Fibroblast of the conjunctiva (primary cell): ENCODE measurements at places on chromosomes 13 and 19.

DNA sequence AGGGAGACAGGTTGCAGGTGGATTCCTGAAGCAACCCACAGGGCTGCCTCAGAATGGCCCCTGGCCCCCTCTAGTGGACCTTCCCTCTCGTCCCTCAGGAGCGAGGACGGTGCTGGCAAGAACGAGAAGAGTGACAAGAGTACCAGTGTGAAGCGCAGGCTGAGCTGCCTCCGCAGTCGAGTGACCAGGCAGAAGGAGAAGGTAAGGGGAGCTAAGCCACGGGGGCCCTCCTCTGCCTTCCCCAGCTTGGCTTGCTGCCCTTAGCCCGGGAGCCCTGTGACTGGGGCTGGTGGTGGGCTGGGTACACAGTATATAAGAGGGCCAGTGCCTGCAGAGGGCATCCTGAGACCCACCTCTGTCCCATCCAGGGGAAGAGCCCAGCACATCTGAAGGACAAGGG is 34.0 kb downstream of the ARHGEF18 start:
- no peak for DNase-seq

DNA sequence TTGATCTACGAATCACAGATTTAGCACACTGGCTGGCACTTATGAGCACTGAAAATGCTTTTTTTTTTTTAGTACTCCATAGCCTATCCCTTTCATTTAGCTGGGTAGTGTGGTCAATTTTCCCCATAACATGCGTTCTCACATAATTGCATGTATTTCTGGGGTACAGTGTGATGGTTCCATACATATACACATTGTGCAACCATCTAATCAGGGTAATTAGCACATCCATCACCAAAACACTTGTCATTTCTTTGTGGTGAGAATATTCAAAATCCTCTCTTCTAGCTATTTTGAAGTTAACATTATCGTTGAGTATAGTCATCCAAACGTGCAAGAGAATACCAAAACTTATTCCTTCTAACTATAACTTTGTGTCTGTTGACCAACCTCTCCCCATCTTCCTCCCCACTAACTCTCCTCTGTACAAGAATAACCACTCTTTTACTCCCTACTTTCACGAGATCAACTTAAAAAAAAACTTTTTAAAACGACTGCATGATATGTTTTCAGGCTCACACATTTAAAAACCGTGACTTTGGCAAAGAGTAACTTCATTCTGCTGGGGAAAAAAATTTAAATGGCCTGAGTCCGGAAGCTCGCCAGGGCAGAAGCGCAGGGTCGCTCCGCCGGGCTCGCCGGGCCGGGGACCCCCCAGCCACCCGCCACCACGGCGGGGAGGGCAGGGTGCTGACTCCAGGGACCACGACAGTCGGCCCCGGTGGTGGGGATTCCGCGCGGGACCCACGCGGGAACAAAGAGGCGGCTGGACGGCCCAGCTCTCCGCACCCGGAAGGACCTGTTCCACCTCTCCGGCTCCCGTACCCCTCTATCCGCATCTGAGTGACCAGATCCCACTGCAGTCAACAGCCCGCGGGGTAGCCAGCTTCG is 868 bp upstream of the UBAC2 start:
- no peak for DNase-seq

- no peak for DNase-seq
These were observed 1.5 kb downstream of the PLEKHF1 start for GRCh38 chr19:29666578-29667386.

- no peak for DNase-seq
These were observed 174.5 kb downstream of the USP12 start for GRCh38 chr13:26996965-26997752.

GRCh38 chr13:92256211-92256610 is 857.8 kb downstream of the GPC5 start:
- no peak for DNase-seq

DNA sequence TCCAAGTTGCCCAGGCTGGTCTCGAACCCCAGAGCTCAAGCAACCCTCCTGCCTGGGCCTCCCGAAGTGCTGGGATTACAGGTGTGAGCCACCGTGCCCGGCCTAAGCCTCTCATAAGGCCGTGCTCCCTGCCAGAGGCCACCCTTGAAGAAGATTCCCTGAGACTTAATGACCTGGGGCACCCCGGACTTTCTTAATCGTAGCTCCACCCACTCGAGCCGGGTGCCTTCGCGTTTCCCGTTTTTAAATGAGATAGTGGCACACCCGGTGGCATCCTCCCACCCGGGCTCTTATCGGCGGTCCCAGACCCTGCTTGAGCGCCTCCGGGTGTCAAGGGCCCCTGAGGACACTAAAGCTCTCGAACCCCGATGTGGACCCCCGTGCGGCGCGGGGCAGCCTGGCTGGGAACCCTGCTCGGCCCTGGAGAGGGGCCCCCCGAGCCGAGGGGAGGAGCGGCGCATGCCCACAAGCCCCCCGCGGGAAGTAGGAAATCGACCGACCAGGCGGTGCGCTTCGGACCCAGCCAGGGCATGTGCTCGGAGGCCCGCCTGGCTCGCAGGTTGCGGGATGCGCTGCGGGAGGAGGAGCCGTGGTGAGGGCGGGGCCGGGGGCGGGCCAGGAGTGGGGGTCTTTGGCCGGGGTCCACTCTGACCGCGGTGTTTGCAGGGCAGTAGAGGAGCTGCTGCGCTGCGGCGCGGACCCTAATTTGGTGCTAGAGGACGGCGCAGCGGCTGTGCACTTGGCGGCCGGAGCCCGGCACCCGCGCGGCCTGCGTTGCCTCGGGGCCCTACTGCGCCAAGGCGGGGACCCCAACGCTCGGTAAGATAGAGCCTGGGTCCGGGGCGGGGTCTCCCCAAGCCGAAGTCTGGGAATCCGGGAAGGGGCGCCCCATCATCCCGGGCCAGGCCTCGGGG is at the start of gene ANKLE1:
TSS of gene ANKLE1 (plus strand) at position 511 of the 914 bp plus-strand sequence. CDS start at position 531, 20 bp downstream.
- no peak for DNase-seq

DNA sequence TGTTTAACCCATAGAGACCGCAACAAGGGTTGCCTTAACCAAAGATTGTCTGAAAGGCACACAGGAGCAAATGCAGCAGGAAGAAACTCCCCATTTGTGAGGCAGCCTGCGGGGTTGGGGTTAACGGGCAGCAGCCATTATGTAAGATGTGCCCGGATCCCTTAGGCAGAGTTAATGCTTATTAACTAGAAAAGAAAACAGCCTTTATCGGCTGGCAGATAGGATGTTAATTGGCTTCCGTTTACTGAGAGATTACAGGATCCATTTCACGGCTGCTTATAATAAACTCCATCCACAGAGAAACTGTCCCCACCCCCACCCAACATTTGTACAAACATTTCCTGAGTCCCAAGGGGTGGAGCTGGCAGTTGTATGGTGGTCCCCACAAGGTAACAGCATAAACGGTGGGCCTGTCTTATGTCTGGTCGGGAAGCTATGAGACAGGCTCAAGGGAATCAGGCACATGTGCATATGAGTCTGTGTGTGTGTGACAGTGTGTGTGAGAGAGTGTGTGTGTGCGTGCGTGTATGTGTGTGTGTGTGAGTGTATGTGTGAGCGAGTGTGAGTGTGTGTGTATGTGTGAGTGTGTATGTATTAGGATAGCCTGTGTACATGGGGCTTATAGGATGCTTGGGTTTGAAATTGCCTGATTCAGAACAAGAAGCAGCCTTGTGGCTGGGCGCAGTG is 10.5 kb downstream of the SLC25A42 start:
- no peak for DNase-seq

- DNase-seq: no peak
These were observed 27.7 kb upstream of the KCTD12 start for GRCh38 chr13:76913898-76914297.

DNA sequence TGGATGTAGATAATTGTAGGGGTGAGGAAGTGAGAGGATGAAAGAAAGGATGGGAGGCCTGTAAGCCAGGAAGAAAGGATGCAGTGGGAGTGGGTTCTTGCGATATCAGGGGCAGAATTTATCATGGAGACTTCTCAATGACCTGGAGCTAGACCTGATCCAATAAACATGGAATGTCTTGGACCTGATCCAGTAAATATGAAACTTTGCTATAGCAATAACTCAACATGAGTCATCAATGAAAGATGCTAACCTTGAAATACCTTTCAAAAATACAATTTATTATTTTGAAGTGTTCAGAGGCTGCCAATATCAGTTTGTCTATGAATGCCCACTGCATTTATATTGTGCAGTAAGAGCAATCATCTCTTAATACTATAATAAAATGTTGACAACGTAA is 279.5 kb downstream of the POU4F1 start:
- no peak for DNase-seq

DNA sequence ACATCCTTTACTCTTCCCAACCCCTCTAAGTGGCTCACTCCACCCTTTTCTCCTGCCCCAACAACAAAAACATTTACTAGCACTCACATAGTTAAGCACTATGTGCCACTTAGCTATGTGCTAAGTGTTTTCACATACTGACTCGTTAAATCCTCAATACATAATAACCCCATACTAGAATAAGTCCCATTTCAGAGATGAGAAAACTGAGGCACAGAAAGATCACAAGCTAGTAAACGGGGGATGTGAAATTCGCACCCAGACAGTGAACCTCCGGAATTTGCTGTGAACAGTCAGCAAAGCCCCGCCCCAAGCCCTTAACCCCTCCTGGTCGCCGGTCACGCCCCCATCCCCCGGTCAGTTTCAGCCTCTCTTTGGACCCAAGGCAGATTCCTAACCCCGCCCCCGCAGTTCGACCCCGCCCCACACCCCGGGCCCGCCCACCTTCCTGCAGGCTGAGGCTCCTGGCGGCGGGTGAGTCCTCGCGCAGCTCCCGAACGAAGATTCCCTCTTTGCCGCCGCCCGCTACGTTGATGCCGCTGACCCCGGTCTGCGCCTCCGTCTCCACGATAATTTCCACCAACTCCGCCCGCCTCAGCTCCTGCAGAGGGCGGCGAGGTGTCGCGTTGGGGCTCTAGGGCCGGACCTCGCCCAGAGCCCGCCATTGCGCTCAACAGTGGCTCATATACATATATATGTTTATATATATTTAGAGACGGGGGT is 9.8 kb downstream of the PRX start:
- DNase-seq: peak; percentile 78

- DNase-seq: no peak
These were observed at the start of gene TMEM272 for GRCh38 chr13:51844862-51845573. TMEM272 (minus strand) TSS chr13:51845177; CDS start chr13:51838530, 6,647 bp downstream.

DNA sequence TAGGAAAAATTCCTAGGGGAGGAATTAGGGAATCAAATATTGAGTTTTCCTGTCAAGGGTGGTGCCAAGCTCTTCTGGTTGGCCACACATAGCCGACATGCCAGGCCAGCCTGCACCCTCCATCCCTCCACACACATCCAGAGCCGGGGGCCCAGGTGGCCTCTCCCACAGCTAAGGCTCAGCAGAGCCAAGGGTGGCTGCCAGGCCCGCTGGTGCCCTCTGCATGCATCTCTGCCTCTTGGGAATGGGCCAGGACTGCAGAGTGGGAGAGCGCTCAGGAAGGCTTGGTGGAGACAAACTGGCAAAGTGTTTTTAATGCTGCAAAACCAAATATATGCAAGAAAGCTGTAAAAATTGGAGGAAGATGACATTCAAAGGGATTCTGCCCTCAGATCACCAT is 42.7 kb upstream of the GAS6 start:
- no peak for DNase-seq

DNA sequence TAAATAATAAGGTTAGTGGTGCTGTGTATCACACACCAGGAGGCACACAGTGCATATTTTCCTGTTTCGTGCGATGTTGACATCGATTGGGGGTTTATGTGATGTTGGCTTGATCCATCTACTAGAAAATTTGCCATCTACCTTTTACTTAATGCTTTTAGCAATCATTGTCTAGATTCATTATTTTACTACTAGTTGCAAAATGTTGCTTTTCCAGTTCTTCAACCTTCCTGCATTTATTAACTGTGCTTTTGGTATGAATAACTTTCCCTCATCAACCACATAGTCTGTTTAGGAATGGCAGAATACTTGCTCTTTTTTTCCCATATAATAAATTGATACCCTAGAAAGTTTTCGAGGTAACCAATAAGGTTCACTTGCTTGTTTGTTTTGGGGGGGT is 17.5 kb downstream of the C13orf42 start:
- DNase-seq: no peak

DNA sequence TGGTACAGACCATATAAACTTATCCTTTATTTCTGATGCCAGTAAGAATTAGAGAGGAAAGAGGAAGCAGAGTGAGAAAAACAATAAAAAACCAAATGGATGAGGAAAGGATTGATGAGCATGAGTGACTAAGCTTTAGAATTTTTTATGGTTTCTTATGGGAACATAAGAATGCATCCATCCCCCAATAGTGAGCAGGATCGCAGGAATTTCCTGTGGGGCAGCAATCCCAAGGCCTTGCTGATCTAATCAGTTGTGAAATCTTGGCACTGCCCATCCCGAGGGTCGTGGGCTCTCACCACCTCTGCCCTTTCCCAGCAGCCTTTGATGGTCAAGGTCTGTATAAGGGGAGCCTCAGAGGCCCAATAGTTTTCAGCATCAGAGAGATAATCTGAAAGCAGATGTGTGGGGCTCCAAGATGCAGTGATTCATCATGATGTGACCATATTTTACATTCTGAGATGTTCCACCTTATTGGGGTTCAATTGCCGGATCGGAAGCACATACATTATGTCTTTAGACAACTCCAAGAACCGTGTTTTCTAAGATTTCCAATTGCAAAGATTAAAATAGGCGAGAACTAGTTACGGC is 222.1 kb downstream of the DNAJC15 start:
- DNase-seq: peak; percentile 39

GRCh38 chr19:52391135-52391534 is 6.5 kb upstream of the ZNF528 start:
- no peak for DNase-seq

DNA sequence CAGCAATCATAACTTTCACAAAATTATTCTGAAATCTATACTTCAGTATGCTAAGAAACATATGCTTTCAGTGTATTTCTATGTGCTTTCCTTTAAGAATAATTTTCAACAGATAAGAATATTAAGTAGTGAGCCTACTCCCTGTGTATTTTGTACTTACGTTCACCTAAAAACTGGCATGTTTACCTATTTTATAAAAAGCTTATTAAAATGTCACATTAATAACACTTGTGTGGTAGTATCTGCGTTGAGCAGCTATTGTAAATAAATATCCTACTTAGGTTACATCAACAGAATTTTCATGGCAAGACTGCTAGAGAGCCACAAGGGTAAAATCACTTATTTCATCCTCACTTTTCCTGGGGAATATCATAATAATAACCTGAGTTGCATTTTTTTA is 113.4 kb upstream of the SLITRK5 start:
- DNase-seq: no peak

DNA sequence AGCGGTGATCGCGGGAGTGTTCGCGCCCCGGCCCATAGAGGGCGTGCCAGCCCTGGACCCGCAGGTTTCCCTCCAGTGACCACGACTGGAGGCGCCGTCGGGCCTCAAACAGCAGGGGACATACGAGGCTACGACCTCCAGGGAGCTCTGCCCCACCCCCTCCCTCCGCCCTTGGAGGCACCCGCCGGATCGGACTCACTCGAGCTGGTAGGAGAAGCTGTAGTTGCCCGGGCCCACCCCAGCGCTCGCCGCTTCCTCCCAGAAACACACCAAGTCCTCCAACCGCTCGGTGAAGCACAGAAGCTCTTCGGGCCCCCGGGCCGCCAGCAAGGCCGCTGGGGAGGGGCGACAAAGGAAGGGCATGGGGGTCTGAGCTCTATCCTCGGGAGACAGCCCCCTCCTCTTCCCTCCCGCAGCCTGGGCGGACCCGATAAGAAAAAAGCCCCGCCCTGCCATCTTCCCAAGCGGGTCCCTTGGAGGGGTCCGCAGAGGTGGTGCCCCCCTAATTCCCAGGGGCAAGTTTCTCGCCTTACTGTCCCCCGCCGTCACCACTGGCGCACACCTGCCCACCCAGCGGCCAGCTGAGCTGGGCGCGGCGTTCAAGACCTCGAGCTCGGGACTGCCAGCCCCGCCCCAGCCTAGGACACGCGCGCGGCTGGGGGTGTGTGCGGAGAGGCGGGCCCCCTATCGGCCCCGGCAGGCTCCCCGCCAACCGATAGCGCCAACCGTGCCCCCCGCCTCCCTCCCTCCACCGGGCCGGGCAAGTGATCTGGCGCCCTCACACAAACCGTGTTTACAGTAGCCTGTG is 1.0 kb downstream of the EPOR start:
- DNase-seq: no peak
